ENCODE measurements at places on chromosomes 3 and 15.
A peak's percentile ranks its signal among the peaks of the same experiment; 100 is the strongest.

GRCh38 chr3:130825762-130826299 is 68.1 kb upstream of the ATP2C1 start:
- no peak for DNase-seq

DNA sequence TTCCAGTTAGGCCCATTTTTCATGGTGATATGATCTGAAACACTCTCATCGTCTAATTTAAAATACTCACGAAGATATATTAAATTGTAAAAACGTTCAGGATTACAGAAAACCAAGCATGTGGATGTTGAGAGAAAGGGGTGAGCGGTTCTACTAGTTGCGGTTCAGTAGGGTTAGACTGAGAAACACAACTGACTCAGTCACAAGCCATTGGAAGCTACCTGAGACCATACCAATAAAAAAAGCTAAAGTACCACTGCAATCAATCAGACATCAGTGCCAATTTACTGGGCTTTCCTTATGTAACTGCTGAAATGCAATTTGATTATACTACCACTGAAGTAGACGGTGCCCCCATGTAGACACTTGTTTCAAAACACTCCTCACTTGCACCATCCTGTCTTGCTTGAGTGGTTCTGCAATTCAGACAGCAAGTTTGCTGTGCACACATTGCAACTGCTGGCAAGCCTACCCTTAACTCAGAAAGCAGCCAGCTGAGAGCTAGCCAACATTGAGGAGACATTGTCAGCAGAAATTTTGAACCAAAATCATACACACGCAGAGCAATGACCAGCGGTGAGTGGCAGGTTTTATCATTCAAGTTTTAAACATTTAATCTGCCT is 368.7 kb upstream of the ARHGEF26 start:
- DNase-seq: no peak

- no peak for DNase-seq
These were observed 93.6 kb upstream of the NEO1 start for GRCh38 chr15:72958634-72959033.

GRCh38 chr3:39981547-39982184 is 172.3 kb downstream of the MYRIP start:
- no peak for DNase-seq

- DNase-seq: no peak
These were observed 30.4 kb downstream of the TMEM212 start for GRCh38 chr3:171873580-171873979.

- DNase-seq: no peak
These were observed 17.5 kb downstream of the FHIT start for GRCh38 chr3:61233746-61234145.

DNA sequence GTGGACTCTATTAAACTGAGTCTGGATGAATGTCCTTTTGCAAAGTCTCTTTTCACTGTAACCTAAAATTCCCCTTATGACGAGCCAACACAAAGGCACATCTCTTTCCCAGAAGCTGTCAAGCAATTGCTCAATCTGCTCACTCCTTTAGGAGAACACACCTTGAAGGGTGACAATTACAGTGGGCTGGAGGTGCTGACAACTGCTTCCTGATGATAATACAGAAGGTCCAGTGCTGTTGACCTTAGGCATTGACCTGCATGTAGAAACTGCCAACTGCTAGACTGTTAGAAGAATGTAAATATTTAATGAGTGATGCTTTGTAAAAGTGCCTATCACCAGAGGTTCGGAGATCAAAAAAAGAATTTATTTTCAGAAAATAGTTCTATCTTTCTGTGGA is 757.7 kb downstream of the GRM7 start:
- no peak for DNase-seq

- DNase-seq: no peak
These were observed 40.5 kb downstream of the SV2B start for GRCh38 chr15:91140601-91141000.

DNA sequence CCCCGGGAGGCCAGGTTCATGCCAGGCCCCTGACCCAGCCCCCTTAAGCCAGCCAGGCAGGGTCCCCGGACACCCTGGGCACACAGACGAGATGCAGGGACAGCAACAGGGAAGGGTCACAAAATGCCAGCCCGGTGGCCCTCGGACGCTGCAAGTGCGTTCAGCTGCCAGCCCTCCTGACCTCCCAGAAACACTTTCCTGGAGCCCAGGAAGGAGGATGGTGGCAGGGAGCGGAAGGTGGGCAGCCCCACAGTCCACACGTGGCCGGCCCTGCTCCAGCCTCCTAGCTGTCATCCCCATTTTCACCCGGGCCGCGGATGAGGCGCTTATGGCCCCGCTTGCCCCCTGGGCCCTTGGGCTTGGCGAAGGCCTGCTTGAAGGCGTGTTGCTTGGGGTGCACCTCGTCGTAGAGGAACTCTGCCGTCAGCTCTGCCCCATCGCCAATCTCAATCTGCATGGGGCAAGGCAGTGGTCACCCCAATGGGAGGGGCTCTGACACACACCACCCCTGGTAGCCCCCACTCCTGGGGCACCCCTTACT is 3.4 kb upstream of the TLR9 start:
- no peak for DNase-seq

GRCh38 chr15:79680720-79681119 is 216.1 kb downstream of the MTHFS start:
- no peak for DNase-seq

GRCh38 chr15:64133623-64134344 is 17.7 kb upstream of the SNX22 start:
- no peak for DNase-seq

DNA sequence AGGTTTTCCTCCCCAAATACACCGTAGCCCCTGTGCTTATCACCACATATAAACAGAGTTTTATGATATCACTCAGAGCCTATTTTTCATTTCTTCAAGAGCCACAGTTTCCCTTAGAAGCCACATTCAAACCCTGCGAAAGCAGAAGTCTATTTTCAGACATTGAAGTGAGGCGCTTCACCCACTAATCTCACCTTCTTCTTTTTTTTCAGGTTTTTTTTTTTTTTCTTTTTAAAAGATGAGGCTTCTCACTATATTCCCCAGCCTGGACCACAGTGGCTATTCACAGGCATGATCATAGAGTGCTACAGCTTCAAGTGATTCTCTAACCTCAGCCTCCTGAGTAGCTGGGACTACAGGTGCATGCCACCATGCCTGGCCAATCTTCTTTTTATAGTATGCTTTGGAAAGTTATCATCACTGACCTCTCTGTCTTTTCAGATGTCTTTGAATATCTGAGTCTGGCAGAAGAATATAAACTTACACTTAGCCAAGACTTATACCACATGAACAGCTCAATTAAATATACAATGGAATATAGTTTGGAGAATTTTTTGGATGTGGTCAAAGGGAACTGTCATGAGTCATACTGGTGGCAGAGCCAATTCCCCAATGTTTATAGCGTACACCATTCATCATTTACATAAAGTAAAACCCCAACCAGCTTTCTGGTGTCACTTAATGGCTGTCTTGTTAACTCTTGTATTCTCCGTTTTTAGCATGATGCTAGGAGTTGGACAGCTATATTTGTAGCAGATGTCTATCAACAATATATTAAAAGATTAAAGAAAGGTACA is 59.7 kb upstream of the CCDC50 start:
- DNase-seq: no peak

DNA sequence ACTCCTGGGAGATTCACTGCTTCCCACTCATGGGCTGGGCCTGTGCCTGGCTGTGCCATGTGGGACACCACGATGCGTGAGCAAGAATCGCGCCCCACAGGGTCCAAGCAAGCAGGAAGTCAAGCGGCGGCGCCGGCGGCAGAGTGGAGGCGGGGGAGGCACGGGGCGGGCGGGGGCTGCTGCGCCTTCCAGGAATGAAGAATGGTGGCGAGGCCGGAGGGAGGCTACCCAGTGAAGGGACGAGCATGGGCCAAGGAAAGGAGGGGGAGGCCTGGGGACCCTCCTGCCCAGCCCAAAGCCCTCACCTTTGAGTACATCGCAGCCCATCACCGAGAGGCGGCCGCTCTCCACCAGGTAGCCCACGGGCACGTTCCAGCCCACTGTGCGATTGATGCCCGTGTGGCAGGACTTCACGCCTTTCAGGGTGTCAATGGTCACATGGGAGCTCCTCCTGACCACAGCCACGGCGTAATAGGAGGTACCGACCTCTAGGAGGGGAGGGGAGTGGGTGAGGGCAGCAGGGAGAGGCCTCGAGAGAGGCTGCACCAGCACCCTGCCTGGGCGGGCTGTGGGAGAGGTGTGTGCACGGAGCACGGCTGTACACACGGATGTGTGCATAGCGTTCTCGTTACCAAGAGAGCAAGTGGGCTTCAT is 5.5 kb downstream of the MELTF start:
- peak; percentile 84 for DNase-seq

GRCh38 chr3:193910886-193911738 is 224.8 kb upstream of the HES1 start:
- no peak for DNase-seq

GRCh38 chr3:47780741-47781684 is 680 bp downstream of the SMARCC1 start:
- no peak for DNase-seq

- DNase-seq: no peak
These were observed 4.8 kb downstream of the RARRES1 start for GRCh38 chr3:158727206-158728060.
